Jurkat, Clone E6-1 (cell line): ENCODE measurements at places on chromosomes 3 and 15.

- DNase-seq = no peak
Observed at GRCh38 chr15:98025237-98025636, 64.7 kb downstream of the ARRDC4 start.

GRCh38 chr3:46113608-46114007 is 86.3 kb upstream of the XCR1 start:
- DNase-seq = no peak

DNA sequence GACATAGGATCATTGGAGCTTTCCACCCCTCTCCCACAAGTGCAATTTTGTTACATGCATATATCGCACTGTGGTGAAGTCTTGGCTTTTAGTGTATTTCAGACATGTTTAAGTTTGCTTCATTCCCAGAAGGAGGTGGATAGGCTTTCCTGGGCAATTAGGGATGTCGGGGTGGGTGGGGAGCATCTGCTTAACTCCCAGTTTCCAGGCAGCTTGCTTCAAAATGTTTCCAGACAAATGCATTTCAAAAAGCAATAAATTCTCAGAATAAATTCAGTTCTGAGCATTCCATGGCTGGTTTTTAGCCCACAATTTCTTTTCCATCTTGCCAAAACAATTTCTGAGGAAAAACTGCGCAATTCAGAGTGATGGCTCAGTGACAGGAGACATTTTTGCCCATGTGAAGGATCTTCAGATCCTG is 227.7 kb upstream of the ZPLD1 start:
- DNase-seq = no peak

- DNase-seq = no peak
Observed at GRCh38 chr3:188279502-188280335, 125.8 kb downstream of the LPP start.
